ENCODE measurements at places on chromosomes 11 and 22. TPM values are rescaled to one million over a fixed set of nuclear protein-coding genes. Genes with fewer than 3 reads are reported as not detected.

The CAVIN3 gene
- total RNA-seq = 42.9 TPM

The SAA4 gene
- not detected for total RNA-seq

The PAX6 gene
- total RNA-seq = not detected

The SCUBE2 gene
- 2.8 TPM for total RNA-seq

The FAM181B gene
- not detected for total RNA-seq

The TSSK2 gene
- total RNA-seq = not detected

The HPX gene
- not detected for total RNA-seq

The PNPLA3 gene
- 0.08 TPM for total RNA-seq

The SCARF2 gene
- 3.5 TPM for total RNA-seq

DNA sequence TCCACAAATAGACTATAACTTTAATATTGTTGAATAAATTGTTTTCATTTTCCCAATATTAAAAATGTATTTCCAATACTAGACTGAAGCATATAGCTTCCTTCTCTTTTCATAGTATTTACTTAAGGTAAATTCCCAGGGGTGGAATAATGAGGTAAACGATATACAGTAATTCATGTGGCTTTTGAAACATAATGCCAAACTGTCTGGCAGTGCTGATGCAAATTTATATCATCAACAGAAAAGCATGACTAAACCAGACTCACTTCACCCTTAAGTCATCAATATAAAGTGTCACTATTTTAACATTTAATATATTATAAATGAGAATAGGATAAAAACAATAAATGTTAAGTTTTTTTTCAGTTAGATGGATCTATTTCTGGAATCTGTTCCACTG is 13.6 kb downstream of the C2CD3 start:
- H3K27ac ChIP-seq = no peak overlapping the region
- no peak for DNase-seq
- H3K4me1 ChIP-seq = peaks cover 9% of the 10 kb centered on the region
- H3K4me3 ChIP-seq = no peak overlapping the region

- no peaks in the 10 kb centered on the region for H3K27me3 ChIP-seq
- no peak for DNase-seq
- H3K27ac ChIP-seq = no peak overlapping the region
- H3K4me1 ChIP-seq = no peaks in the 10 kb centered on the region
These were observed 17.1 kb downstream of the TTC12 start for GRCh38 chr11:113331441-113331840.

GRCh38 chr11:86186386-86186785 is 58.2 kb upstream of the EED start:
- H3K27me3 ChIP-seq = no peaks in the 10 kb centered on the region
- H3K4me3 ChIP-seq = no peak overlapping the region
- no peaks in the 10 kb centered on the region for H3K4me1 ChIP-seq

DNA sequence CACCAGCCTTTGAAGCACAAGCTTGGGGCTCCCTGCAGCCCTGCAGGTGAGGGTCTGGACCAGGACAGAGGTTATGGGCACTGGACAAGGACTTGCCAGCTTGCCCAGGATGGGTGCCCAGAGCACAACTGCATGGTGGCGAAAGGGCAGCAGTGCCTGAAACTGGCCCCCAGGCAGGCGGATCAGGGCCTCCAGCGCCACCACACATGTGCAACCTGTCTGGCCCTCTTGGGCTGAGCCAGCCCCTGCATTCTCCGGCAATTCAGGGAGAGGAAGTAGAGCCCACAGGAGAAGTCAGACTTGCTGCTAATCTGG is 18.8 kb downstream of the MB start:
- DNase-seq = no peak
- peak overlapping the region; percentile 84 for H3K27ac ChIP-seq
- peaks cover 2% of the 10 kb centered on the region for H3K4me1 ChIP-seq
- no peaks in the 10 kb centered on the region for H3K36me3 ChIP-seq

GRCh38 chr11:59283825-59284772 is 71.4 kb upstream of the MPEG1 start:
- H3K4me1 ChIP-seq = no peaks in the 10 kb centered on the region
- no peak overlapping the region for H3K27ac ChIP-seq
- DNase-seq = no peak
- H3K4me3 ChIP-seq = no peak overlapping the region

GRCh38 chr11:80443177-80443576 is 1002.3 kb upstream of the TENM4 start:
- DNase-seq = no peak
- H3K27me3 ChIP-seq = no peaks in the 10 kb centered on the region
- H3K27ac ChIP-seq = no peak overlapping the region
- no peaks in the 10 kb centered on the region for H3K4me1 ChIP-seq
- no peaks in the 10 kb centered on the region for H3K36me3 ChIP-seq

- H3K4me3 ChIP-seq = no peak overlapping the region
- peaks cover 3% of the 10 kb centered on the region for H3K4me1 ChIP-seq
- H3K27me3 ChIP-seq = no peaks in the 10 kb centered on the region
- H3K36me3 ChIP-seq = no peaks in the 10 kb centered on the region
- no peak overlapping the region for H3K27ac ChIP-seq
- no peak for DNase-seq
These were observed 49.9 kb downstream of the KIAA1671 start for GRCh38 chr22:25002241-25002985.

GRCh38 chr11:37370817-37371216 is 772.8 kb upstream of the RAG2 start:
- H3K27ac ChIP-seq = no peak overlapping the region
- no peak for DNase-seq
- no peak overlapping the region for H3K4me3 ChIP-seq
- H3K27me3 ChIP-seq = no peaks in the 10 kb centered on the region

DNA sequence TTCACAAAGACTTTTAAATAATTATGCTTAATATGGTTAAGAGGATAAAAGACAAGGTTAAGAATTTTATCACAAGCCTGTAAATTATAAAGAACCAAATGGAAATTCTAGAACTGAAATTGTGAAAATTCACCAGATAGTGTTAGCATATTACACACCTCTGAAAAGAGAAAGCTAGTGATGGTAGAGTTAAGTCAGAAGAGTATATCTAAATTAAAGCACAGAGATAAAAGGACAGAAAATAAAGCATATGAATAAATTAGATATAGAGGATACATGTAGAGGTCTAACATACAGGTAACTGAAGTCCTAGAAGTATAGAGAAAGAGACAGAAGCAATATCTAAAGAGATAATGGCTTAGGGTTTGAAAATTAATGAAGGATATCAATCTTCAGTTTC is 4.2 kb upstream of the CLTCL1 start:
- no peak overlapping the region for H3K4me3 ChIP-seq
- H3K27ac ChIP-seq = no peak overlapping the region
- H3K4me1 ChIP-seq = peaks cover 4% of the 10 kb centered on the region

DNA sequence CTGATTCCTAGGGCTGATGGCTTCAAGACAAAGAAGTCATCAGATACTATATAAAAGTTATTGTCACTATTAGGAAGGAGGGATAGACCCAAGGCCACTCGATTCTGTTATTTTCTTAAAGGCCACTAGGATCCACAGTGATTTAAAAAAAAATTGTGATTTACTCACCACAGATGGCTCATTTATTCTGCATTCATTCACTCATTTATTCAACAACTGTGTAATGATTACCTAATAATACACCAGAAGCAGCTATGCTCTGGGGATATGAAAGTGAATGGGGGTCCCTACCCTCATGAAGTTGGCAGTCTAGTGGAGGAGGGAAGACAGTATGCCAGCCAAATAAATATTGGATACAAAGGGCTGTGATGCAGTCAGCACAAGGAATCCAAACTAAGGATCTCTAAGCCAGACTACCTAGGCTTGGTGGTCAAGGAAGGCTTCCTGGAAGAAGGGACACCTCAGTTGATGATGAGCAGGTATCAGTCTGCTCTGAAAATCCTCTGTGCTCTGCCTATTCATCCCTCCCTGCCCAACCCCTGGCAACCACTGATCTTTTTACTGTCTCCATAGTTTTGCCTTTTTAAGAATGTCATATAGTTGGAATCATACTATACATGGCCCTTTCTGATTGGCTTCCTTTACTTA is 110.5 kb downstream of the NAT10 start:
- DNase-seq = no peak
- H3K36me3 ChIP-seq = no peaks in the 10 kb centered on the region
- no peaks in the 10 kb centered on the region for H3K27me3 ChIP-seq
- no peak overlapping the region for H3K27ac ChIP-seq
- H3K4me1 ChIP-seq = peaks cover 11% of the 10 kb centered on the region

GRCh38 chr11:1218256-1218787 is 4.5 kb upstream of the MUC5B start:
- DNase-seq = no peak
- H3K27ac ChIP-seq = no peak overlapping the region
- H3K27me3 ChIP-seq = peaks cover 58% of the 10 kb centered on the region
- H3K4me3 ChIP-seq = no peak overlapping the region
- H3K36me3 ChIP-seq = no peaks in the 10 kb centered on the region
- no peaks in the 10 kb centered on the region for H3K4me1 ChIP-seq

GRCh38 chr22:19994851-19995610 is 21.6 kb downstream of the ARVCF start:
- no peaks in the 10 kb centered on the region for H3K36me3 ChIP-seq
- H3K4me1 ChIP-seq = peaks cover 48% of the 10 kb centered on the region
- DNase-seq = no peak
- H3K4me3 ChIP-seq = no peak overlapping the region
- H3K27ac ChIP-seq = no peak overlapping the region

GRCh38 chr11:64092761-64093136 is 57.0 kb downstream of the FLRT1 start:
- no peaks in the 10 kb centered on the region for H3K36me3 ChIP-seq
- DNase-seq = no peak
- no peak overlapping the region for H3K4me3 ChIP-seq
- H3K27ac ChIP-seq = no peak overlapping the region

- no peak overlapping the region for H3K4me3 ChIP-seq
- peaks cover 9% of the 10 kb centered on the region for H3K4me1 ChIP-seq
- no peaks in the 10 kb centered on the region for H3K36me3 ChIP-seq
- no peaks in the 10 kb centered on the region for H3K27me3 ChIP-seq
These were observed 174.0 kb upstream of the MTMR2 start for GRCh38 chr11:96097844-96098421.

All from heart right ventricle (tissue), 16 donors.